Activated CD8-positive, alpha-beta memory T cell treated with anti-CD3 and anti-CD28 coated beads for 4 hours (primary cell): ENCODE measurements at places on chromosomes 7 and 10.

DNA sequence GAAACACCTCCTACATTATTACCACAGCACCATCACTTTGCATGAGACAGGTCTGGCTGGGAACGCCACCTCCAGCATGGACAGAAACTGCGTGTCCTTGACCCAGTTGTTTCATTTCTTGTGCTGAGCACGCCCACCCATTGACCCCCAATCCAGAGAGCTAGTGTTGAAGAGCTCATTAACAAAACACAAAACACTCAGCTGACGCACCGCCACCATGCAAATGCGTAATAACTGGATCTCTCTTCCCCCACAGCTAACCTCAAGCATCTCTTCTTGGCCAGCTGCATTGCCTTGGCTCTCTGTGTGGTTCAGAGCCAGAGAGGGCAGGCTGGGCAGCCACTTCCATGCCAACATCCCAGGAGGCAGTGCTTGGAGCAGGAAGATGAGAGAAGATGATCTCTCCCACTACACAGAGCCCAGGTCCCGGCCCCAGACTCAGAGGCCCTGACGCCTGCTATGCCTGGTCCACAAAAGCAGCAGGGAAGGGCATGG lies 173.5 kb downstream of the PLXNA4 start:
- no peak for DNase-seq

DNA sequence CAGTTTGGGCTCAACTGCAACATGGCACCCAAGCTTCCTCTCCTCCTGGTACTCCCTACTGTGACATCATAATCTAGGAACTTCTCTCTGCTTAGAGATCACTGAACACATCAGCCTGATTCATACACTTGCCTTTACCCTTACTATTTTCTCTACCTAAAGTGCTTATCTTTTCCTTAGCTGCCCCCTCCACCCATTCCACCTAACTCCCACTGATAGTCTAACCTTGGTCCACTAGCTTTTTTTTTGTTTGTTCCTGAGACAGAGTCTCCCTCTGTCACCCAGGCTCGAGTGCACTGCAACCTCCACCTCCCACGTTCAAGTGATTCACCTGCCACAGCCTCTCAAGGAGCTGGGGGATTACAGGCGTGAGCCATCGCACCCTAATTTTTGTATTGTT lies 15.9 kb downstream of the CUL2 start:
- DNase-seq, result no peak

DNA sequence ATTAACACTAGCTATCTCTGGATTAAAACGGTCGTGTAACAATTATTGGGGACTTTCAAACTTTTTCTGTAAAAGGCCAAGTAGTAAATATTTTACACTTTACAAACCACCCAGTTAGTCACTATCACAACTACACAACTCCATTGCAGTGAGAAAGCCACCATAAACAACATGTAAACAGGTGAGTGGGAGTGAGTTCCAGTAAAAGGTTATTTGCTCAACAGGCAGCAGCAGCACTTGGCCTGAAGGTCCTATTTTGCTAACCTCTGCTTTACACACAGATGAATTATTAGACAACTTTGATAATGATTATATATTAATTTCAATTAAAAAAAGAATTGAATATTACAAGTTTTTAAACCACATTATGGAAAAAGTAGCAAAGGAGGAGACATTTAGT lies 15.8 kb upstream of the AGMO start:
- no peak for DNase-seq

GRCh38 chr10:66242885-66243284 lies 683.0 kb upstream of the LRRTM3 start:
- no peak for DNase-seq

- no peak for DNase-seq
Measured at GRCh38 chr10:101629837-101630632, 41.9 kb downstream of the DPCD start.

GRCh38 chr7:34277016-34277802 lies 371.9 kb downstream of the BMPER start:
- DNase-seq, result no peak

GRCh38 chr7:34734771-34735170 lies 76.8 kb downstream of the NPSR1 start:
- DNase-seq, result no peak

- no peak for DNase-seq
Measured at GRCh38 chr7:42453931-42454361, 216.9 kb upstream of the GLI3 start.

DNA sequence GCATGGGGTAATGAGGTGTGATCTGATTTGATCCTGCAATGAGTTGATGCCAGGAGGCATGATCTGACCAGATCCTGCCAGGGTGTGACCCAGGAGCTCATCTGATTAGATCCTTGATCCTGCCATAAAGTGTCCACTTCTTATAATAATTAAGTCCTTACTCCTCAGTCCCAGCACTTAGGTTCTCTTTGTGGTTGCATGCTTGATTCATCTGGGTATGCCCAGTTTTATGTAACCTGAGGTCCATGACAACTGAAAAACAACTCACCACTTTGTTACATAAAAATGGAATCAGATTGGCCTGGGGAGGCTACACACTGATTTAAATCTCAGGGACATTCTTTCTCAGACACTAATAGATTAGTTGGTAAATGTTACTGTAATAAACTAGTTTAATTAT lies 19.1 kb downstream of the ACADSB start:
- no peak for DNase-seq

- DNase-seq, result no peak
Measured at GRCh38 chr10:98567391-98568133, 120.8 kb upstream of the HPS1 start.

DNA sequence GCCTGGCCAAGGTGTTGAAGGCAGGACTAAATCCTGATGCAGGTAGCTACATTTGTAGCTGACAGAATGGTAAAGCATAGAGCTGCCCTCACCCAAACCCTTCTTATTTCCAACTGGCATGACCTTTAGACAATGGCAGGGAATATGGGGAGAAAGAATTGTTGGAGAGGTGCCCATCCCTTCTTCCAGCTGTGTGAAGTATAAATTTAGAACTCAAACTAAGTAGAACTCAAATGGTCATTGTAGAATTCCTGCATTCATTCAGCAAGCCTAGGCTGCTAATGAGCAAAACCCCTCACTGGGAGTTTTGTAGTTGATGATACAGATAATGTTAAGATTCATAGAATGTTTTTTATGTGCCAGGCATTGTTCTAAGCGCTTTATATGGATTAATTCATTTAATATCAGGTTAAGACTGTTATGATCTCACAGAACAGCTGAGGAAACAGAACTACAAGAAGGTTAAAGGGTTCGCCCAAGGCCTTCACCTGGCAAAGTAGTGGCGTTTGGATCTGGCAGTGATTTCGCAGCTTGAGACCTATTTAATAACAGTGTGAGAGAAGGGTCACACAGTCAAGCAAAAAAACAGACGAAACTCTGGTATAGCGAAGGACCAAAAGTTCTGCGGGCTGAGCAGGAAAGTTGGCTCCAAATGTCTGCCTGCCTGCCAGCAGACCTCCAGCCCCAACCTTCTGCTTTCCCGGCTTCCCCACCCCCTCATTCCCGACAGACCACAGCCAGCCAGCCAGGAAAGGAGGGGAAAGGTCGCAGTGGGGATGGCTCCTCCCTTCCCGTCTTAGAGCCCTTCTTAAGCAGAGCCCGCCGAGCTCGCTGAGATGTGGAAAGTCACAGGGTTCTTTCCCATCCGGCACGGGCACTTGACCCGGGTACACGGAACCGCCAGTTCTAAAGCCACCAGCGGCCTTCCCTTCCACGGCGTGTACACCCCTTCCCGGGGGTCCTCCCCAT lies 1.6 kb upstream of the HILPDA start:
- no peak for DNase-seq

DNA sequence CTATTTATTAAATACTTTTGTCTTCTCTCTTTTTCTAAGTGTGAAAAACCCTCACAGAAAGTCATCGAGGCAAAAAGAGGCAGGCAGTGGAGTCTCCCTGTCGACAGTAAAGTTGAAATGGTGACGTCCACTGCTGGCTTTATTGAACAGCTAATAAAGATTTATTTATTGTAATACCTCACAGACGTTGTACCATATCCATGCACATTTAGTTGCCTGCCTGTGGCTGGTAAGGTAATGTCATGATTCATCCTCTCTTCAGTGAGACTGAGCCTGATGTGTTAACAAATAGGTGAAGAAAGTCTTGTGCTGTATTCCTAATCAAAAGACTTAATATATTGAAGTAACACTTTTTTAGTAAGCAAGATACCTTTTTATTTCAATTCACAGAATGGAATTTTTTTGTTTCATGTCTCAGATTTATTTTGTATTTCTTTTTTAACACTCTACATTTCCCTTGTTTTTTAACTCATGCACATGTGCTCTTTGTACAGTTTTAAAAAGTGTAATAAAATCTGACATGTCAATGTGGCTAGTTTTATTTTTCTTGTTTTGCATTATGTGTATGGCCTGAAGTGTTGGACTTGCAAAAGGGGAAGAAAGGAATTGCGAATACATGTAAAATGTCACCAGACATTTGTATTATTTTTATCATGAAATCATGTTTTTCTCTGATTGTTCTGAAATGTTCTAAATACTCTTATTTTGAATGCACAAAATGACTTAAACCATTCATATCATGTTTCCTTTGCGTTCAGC lies 43.4 kb downstream of the TARP start:
- DNase-seq, result no peak

GRCh38 chr10:78765726-78766335 lies 302.9 kb upstream of the ZMIZ1 start:
- no peak for DNase-seq

DNA sequence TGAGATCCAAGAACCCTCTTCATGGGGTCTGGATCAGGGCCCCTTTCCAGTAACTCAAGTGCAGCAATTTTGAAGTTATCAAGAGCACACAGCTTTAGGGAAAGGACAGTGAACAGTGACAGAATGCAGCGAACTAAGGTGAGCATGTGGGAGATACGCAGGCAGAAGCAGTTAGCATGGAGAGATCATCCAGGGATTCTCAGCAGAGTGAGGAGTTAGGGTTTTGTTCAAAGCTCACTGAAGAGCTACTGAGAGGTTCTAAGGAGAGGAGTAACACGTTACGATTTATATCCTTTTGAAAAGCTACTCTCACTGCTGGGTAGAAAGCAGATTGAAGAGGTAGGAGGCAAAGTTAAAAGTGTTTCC lies 83.6 kb upstream of the MPP7 start:
- DNase-seq, result no peak

GRCh38 chr7:91276909-91277308 lies 12.7 kb downstream of the FZD1 start:
- DNase-seq, result no peak

DNA sequence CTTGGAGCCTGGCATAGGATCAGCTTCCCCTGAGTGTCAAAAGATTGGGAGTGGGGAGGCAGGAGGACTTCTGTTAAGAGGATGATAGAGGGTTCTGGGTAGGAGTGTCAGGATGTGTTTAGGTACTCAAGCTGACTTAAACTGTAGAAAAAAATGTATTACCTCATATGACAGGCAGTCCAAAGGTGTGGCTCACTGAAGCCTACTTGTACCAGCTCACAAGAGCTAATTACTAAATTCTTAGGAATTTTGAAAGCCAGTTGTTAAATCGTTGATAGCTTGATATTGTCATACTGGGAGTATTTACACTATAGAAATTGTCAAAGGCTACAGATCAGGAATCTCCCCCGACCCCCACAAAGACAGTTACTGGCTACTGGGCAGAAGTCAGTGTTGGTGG lies 32.1 kb downstream of the FAS start:
- DNase-seq, result no peak

GRCh38 chr7:7992506-7992905 lies 23.9 kb downstream of the GLCCI1 start:
- no peak for DNase-seq

- DNase-seq, result no peak
Measured at GRCh38 chr10:11849277-11849676, 26.1 kb downstream of the PROSER2 start.

GRCh38 chr7:28942168-28942567 lies 16.0 kb downstream of the TRIL start:
- DNase-seq, result no peak

- DNase-seq, result no peak
Measured at GRCh38 chr10:77247031-77247990, 390.3 kb downstream of the KCNMA1 start.

DNA sequence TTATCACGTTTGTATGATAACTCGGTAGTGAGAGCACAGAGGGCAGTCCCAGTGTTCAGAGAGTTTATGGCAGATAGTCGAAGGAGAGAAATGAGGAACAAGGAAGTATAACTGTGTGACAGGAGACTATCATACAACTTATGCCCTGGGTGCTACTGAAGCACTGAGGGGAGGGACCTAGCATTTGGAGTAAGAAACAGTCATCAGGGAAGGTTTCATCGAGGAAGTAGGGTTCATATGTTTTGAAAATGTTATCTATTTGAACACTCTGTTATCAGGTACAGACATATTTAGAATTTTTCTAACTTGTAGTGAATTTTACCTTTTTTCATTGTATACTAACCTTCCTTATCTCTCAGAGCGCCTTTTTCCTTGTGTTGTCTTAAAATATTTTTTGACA lies 1214.4 kb upstream of the C7orf33 start:
- no peak for DNase-seq

DNA sequence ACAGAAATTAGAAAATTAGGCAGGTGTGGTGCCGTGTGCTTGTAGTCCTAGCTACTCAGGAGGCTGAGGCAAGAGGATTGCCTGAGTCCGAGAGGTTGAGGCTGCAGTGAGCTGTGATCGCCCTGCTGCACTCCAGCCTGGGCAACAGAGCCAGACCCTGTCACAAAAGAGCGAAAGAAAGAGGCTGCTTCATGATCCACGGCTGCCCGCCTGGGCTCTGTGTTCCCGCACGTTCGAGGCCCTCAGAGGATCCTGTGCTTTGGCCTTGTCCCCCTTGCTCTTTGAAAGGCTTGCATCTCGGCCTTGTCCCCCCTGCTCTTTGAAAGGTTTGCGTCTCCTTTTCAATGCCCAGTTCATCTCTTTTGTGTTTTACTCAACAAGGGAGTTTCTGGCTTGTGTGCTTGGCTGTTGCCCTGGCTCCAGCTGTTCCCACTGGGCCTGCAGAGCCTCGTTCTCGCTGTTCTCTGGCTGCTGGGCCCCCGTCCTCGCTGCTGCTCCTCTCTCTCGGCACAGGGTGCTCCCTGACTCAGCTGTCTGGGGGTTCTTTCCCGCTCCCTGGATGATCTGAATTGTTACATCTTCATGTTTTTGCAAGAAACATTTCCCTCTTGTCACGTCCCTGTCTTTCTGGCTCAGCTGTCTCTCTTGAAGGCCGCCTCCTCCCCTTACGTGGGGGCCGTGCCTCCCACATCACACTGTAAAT lies 45.1 kb upstream of the INPP5A start:
- DNase-seq, result no peak

GRCh38 chr7:101657171-101657570 lies 28.1 kb upstream of the MYL10 start:
- no peak for DNase-seq

- no peak for DNase-seq
Measured at GRCh38 chr7:135273581-135273980, 39.9 kb downstream of the STRA8 start.

GRCh38 chr7:50304129-50304910 lies at the start of gene IKZF1:
TSS of gene IKZF1 (plus strand) at chr7:50304716. CDS start at chr7:50319062, 14,346 bp downstream.
- DNase-seq, result no peak
